ENCODE measurements at places on chromosomes 5 and 9.

GRCh38 chr5:172487671-172488070 lies 33.3 kb upstream of the SH3PXD2B start:
- no peak for DNase-seq

DNA sequence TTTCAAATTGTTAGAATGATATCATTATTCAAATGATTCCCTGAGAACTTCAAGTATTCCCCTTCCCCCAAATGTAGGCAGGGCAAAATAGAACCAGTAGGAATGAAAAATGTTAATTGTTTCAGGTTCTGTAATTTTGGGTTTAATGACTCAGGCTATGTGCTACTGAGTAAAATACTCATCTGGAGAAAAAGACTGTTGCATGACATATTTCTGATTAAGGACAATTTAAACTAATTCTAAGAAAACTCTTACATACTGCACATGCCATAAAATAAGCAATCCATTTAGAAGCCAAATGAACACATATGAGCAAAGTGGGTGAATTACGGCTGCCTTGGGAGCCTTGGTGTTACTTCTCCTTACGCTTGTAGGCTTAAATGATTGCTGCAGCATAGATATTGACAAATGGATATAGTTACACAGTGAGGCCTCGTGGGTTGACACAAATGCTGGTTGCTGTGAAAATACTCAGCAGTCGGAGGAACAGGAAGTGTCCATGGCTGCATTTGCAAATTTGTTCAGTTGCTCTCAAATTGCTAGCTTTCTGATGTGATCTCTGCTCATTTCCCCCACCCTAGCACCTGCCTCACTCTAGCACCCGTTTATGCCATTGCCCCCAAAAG lies 174.9 kb upstream of the DMAC1 start:
- peak; percentile 94 for DNase-seq

DNA sequence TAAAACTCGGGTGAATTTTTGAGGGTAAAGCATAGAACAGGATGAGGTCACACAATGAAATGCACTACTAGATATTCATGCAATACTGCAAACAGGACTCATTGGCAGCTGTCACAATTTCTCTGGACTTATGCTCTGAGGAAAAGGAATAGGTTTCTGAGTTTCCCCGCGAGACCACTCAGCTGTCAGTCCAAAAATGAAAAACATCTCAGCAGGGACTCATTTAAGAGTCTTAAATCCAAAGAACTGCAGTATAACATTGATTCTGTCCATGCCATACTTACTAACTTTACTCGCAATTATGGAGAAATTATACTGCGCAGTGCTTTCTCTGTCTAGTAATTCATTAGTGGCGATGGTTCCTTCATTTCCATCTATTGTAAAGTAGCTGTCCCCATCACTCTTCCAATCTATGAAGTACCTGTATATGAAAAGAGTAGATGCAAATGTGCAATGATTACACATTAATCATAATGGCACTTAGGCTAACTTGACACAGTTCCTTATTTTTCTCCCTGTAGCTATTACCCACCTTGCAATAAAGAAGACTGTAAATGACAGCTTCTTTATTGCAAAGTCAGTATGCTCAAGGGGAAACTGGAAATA lies 1070.0 kb downstream of the CDH12 start:
- DNase-seq, result no peak

- no peak for DNase-seq
Observed at GRCh38 chr5:127936439-127936972, 147.1 kb upstream of the SLC12A2 start.

GRCh38 chr5:128121651-128122050 lies 38.1 kb downstream of the SLC12A2 start:
- no peak for DNase-seq

DNA sequence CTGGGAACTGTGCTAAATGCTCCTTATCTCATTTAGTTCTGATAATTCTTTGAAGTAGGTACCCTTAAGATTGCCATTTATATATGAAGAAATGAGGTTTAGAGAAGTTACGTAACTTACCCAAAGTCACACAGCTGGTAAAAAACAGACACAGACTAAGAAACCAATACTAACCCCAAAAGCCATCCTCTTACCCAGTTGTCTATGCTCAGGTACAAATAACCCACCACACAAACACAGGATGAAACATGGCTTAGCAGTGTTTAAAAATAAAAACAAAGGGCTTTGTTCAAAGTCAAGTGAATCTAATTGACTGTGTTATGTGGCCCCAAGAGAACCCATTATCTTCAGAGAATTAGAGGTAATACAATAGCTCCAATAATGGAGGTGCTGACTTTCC lies 37.0 kb upstream of the IL7R start:
- no peak for DNase-seq

- DNase-seq, result no peak
Observed at GRCh38 chr9:73720601-73721000, 568.9 kb downstream of the ANXA1 start.

GRCh38 chr5:64744914-64745313 lies 23.6 kb downstream of the SREK1IP1 start:
- DNase-seq, result no peak

- DNase-seq, result no peak
Observed at GRCh38 chr9:19807182-19807892, 18.5 kb upstream of the SLC24A2 start.

GRCh38 chr5:1512541-1513291 lies 11.0 kb downstream of the LPCAT1 start:
- DNase-seq, result no peak

DNA sequence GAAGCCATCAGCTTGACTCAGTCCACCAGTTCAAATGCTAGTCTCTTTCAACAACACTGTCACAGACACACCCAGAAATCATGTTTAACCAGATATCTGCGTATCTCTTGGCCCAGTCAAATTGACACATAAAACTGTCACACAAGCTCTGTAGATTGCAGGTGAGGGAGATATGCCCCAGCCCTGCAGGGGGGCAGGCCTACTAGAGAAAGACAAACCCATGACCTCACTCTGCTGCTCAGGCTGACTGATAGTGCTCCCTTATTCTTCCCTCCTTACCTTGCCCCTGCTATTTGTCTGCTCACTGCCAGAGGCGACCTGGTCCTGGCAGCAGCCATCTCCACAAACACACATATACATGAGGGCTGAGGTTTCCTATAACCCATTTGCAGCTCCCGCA lies 351.3 kb downstream of the DRD1 start:
- DNase-seq, result no peak

GRCh38 chr5:9337928-9338595 lies 207.8 kb downstream of the SEMA5A start:
- DNase-seq, result no peak

GRCh38 chr5:117357886-117358285 lies 783.3 kb upstream of the SEMA6A start:
- DNase-seq, result no peak
